HepG2 (cell line): ENCODE measurements at places on chromosomes 2 and 18. TPM values are rescaled to one million over a fixed set of nuclear protein-coding genes. Genes with fewer than 3 reads are reported as not detected.

GRCh38 chr2:106272216-106272807 is 78.2 kb upstream of the UXS1 start:
- DNase-seq, result peak; percentile 62

DNA sequence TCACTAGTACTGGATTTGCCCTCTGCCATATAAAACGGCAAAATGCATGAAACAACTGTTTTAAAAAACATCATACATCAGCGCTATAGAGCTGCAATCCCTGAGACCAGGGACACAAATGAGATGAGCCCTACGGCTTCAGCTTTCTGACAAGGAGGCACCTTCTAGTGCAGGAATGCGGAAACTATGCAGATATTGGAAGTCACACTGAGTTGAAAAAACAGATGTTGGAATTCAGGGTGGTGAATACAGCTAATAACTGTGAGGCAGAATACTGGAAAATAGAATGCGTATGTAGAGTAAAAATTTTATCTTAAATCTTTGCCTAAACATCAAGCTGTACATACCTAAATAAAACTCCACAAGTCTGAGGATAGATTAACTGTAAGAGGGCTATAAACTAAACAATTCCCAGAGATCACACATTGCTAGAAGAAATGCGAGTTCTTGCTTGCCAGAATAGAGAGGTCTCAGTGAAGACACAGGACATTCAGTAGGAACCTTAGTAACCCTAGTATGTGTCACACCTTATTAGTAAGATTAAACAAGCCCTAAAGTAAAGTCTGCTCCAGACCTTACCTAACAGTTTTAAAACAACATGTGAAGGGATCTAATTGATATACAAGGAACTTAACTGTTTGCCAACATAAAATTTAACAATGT is 541.4 kb upstream of the DDX18 start:
- DNase-seq, result no peak

DNA sequence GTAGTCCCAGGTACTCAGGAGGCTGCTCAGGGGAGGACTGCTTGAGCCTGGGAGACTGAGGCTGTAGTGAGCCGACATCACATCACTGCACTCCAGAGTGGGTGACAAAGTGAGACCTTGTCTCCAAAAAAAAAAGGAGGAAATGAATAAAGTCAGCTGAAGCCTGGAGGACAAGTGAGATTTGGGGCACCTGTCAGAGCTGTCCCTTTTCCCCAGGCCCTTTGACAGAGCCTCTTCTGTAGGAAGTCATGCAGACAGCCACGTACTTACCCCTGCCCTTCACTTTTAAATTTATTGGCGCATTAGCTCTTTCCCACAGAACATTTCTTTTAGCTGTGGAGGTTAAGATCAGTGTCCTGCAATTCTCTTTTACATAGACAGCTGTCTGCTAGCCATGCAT is 151.0 kb upstream of the DNMT3A start:
- DNase-seq, result no peak

GRCh38 chr2:144281476-144281875 is 238.4 kb downstream of the ZEB2 start:
- no peak for DNase-seq

The SIGLEC15 gene
- total RNA-seq, result not detected in 2 replicates
